ENCODE measurements at places on chromosomes 1 and 21.

DNA sequence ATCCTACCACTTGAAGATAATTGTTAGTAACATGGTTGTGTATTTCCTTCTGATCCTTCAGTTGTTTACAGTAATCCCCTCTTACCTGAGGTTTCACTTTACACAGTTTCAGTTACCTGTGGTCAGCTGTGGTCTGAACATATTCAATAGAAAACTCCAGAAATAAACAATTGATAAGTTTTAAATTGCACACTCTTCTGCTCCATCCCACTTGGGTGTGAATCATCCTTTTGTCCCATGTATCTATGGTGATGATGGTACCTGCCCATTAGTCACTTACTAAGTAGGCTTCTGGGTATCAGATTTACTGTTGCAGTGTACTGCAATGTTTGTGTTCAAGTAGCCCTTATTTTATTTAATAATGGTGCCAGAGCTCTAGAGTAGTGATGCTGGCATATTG lies 62.5 kb downstream of the OSBPL9 start:
- DNase-seq, result no peak

GRCh38 chr1:77014073-77014788 lies 147.0 kb downstream of the ST6GALNAC5 start:
- DNase-seq, result no peak

GRCh38 chr1:25958465-25958864 lies 39.4 kb downstream of the PAFAH2 start:
- DNase-seq, result no peak

GRCh38 chr1:38444770-38445442 lies 398.3 kb upstream of the POU3F1 start:
- no peak for DNase-seq

- no peak for DNase-seq
These were observed 15.3 kb upstream of the FMO4 start for GRCh38 chr1:171298696-171299095.

GRCh38 chr1:231446138-231446537 lies 24.1 kb upstream of the EGLN1 start:
- no peak for DNase-seq

DNA sequence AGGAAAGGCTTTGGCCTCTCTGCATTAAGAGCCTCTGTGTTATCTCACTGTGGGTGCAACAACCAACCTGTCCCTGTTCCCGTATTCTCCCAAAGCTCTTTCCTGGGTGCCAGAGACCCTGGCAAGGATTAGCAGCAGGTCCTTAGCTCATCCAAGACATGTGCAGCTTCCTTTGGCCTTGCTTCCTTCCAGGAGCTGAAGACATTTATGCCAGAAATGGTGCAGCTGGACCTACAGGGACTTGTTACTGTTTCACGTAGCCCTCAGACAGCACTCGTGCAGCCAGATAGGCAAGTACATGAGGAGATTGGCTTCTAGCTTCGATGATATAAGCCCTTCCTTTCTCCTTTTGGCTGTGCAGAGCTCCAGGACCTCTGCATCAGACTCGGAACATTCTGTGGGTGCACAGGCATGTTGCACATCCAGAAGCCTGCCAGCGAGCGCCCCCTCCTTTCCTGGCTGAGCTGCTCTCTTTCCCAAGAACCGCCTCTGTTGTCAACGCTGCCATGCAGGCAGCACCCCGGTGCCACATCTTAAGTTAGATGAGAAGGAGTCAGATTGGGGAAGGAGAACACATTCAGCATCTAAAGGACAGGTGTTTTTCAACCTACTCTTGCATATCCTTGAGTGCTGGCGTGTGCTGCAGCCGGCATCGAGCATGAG lies 284.5 kb upstream of the PLXNA2 start:
- no peak for DNase-seq

GRCh38 chr1:42941640-42942330 lies 16.9 kb downstream of the SLC2A1 start:
- no peak for DNase-seq

DNA sequence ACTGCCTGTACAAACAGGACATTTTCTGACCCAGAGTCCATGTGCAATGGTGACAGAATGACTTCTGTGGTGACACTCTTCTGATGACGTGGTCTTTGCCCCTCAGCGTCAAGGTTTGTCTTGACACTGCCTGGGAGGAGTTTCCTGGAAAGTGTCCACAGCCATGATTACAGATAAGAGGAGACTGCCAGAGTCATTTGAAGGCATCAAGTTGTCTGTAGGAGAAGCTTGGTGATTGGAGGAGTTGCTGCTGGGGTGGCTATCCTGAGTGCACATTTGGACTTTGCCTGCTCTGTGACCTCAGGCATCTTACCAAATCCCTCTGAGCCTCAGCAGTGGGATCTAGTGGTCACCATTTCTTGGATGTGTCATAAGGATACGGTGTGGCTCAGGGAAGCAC lies 17.7 kb downstream of the TCHHL1 start:
- no peak for DNase-seq

- no peak for DNase-seq
These were observed 20.7 kb upstream of the HRNR start for GRCh38 chr1:152244576-152245273.

DNA sequence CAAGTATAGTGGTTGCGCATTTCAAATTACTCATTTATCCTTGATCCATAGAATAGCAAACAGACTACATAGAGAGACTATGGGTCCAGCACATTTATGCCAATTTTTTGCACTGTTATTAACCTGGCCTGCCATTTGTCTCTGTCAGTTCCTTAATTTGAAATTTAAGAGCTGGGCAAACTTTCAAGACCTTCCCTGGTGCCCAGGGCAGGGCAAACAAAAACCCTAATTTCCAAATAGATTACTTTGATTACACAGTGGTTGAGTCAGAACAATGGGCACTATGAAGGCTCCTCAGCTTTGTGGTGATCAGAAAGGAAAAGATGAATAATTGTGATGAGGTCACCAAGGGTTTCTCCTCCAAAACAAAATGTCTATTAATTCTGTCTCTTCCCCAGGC lies 80.6 kb downstream of the TNFSF18 start:
- DNase-seq, result no peak

GRCh38 chr1:156417401-156418020 lies 48.5 kb downstream of the RHBG start:
- DNase-seq, result no peak

DNA sequence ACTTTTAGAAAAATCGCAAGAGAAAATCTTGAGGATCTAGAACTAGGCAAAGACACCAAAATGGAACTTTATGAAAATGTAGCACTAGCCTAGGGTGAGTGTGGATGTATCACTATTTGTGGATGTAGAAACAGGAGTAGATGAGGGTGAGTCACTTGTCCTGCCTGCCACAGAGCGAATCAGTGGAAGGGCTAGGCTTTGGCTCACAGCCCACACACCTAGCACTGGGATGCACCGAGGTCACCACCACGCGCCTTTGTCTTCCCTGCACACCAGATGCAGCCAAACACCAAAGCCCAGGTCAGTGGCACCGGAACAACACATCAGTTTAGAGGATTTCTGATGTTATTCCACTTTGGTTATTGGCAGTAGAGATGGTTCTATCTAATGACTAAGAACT lies 38.2 kb downstream of the PKNOX1 start:
- no peak for DNase-seq

GRCh38 chr1:184650177-184650866 lies 104.3 kb downstream of the EDEM3 start:
- no peak for DNase-seq

- DNase-seq, result no peak
These were observed 615 bp downstream of the CLIC4 start for GRCh38 chr1:24745711-24746413.

- DNase-seq, result no peak
These were observed 84.6 kb downstream of the MATN1 start for GRCh38 chr1:30638811-30639210.

DNA sequence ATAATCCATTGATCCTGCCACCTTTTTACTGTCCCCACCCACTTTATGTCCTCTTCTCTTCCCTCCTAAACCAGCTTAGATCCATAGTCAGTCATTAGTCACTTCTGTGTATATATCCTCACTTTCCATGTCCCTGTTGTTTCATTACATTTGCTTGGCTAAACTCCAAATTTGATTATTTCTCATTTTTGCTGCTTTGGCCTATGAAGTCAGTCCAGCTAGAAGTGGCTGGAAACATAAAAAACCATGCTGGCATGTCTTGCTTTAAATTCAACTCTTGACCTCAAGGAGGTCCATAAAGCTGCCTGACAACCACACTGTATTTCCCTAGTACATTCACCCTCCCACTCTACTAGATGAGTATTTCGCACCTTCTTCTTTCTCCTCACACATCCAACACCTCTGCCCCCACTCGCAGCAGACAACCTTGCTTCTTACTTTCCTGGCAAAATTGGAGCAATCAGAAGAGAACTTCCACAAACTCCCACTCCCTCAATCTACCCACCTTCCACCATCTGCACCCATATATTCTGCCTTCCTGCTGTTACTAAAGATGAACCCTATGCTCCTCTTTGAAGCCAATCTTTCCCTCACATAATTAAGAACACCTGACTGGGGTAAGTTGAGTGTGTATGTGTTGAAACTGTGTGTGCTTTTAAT lies 72.1 kb downstream of the ZNF648 start:
- DNase-seq, result no peak

- no peak for DNase-seq
These were observed 85.6 kb downstream of the RGS7 start for GRCh38 chr1:241271427-241271826.

GRCh38 chr1:46659307-46659870 lies 8.8 kb downstream of the ATPAF1 start:
- no peak for DNase-seq

Measured in stimulated activated CD8-positive, alpha-beta memory T cell treated with anti-CD3 and anti-CD28 coated beads, Interleukin-2, amount 100 ng/mL, for 48 hours (primary cell).